ENCODE measurements at places on chromosomes 2 and 18. TPM values are rescaled to one million over a fixed set of nuclear protein-coding genes. Genes with fewer than 3 reads are reported as not detected.

DNA sequence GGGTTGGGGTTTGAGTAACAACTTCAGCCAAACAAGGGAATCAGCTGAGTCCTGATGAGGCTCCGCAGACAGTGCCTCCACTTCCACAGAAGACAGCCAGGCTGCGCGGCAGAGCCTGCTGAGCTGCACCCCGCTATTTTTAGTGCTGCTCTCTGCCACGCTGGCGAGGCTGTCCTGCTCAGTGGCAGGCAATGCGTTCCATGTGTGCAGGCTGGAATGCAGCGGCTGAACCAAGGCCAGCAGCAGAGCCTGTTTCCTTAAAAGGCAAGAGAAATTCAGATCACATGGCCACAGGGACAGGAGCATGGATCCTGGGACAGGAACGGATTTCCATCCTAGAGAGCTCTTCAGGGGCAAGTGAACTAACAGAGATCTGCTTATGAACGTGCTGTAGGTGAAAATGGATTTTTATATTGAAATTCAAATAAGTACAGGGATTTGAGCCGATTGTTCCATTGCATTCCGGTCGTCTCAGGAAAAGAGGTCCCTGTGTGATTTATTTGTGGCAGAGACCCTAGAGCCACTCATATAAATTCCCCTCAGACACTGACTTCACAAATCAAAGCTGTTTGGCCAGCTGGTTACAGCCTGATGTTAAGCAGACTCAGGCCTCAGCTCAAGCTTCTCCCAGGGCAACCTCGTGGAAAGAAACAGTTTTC lies 98.7 kb downstream of the COL6A3 start:
- peak; percentile 69 for DNase-seq

GRCh38 chr2:219433666-219434467 lies 776 bp upstream of the SPEG start:
- DNase-seq, result peak; percentile 95

GRCh38 chr2:198587741-198588140 lies 783.3 kb downstream of the PLCL1 start:
- no peak for DNase-seq

GRCh38 chr2:168538133-168538532 lies 82.1 kb downstream of the CERS6 start:
- DNase-seq, result no peak

DNA sequence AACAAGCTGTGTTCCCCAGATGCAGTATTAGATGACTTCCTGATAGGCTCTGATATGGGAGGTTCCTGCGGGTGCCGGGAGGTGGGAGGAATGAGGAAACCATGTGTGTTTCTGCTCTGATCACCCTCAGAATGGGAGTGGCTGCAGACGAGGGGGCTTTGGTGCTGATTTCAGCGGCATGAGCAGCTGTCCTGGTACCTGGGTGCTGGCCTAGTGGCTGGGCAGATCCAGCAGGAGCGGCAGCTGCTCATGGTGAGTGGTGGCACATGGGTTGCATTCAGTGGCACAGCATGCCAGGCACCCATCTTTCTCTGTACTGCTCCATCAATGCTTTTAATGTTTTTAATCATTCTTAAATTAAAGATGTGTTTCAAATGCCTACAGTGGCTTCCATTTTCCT lies 177.2 kb upstream of the NETO1 start:
- DNase-seq, result no peak

DNA sequence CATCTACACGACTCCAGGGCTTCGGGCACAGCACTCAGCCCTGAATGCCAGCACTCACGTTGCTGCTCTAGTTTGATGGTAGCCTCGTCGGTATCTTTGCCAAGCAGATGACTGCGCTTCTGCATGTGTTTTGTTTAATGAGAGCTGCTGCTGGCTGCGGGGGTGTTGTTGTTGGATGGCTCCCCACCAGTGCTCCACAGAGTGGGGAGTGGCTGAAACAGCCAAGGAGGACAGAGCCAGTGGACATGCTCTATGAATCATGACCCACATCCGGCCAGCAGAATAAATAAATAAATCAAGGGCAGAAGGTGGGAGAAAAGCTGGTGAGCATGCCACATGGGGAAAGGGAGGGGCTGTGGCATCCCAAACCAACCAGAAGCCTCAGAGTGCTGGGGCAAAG lies 131.2 kb upstream of the SOX11 start:
- no peak for DNase-seq

DNA sequence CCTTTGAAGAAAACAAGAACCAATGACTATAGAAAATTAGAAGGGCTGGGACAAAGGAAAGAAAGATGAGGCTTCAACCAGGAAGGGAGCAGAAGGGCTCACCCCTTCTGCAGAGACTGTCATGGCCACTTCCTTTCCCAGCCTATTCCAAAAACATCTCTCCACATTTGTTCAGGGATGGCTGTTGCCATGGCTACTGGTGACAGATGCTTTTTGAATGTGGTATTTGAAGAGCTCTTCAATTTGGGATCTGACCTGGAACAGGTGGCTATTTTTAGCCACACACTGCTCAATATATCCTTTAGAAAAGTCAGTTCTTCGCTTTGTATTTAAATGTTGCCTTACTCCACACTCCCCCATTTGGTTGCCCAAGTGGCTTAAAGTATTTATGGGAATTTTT lies 64.1 kb upstream of the LCLAT1 start:
- no peak for DNase-seq

DNA sequence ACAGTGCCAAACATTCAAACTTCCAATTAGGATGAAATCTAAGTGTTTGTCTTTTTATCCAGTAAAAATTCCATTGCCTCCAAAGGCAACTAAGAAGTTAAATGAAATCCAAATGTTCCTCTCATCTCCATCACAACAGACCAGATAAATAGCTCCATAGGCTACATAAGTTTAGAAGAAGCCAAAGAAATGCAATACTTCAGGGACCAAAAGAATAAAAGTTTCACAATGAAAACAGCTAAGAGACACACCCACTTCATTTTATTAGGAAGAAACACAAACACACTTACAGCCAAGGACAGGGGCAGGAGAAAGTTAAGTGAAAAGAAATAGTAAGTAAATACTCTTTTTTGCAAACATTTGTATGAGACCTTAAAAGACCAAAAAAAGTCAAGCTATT lies 88.5 kb upstream of the CCDC150 start:
- DNase-seq, result no peak

DNA sequence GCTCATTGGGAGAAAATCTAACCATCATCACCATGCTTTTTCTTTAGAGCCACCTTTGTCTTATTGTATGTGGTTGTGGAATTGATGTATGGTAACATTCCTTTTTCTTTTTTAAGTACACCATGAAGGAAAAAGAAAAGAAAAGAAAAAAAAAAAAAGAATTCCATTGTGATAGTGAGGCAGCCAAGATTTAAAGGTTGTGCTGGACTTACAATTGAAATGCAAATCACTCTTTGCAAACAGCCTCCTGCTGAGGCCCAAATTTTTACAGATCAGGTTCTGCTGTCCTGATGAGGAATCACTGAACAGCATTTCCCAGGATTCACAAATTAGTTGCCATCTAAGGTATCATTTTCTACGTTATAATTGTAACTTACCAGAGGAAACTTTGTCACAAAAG lies 1101.0 kb upstream of the FANCL start:
- no peak for DNase-seq

DNA sequence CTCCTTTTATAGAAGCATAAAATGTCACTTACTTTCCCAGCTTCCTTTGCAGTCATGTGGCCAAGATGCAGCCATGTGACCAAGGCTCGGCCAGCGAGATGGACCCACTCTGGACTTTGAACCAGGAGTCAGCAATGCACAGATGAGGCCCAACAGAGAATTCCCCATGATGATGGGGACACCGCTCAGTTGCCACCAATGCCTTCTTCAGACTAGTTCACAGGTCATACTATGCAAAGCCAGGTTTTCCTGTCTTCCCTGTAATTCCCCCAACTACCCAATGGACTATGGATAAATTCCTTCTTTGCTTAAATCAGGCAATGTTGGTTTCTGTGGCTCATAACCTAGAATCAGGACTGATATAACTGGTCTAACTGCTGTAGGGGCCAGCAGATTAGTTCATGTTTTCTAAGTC lies 22.5 kb upstream of the REL start:
- DNase-seq, result no peak

GRCh38 chr18:48862678-48863270 lies 88.0 kb downstream of the SMAD7 start:
- peak; percentile 83 for DNase-seq

DNA sequence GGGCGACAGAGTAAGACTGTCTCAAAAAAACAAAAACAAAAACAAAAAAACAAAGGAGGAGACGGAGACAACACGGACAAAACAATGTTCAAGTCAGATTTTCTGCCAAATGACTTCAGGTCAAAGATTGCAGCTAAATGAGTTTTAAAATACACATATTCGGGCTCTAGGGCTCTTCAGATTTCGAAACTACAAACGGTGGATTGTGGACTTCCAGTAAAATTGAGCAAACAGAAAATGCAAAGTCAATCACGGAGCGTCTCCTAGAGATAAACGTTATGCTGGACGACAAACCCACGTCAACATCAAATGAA lies 558 bp downstream of the MRPS5 start:
- DNase-seq, result peak; percentile 35

DNA sequence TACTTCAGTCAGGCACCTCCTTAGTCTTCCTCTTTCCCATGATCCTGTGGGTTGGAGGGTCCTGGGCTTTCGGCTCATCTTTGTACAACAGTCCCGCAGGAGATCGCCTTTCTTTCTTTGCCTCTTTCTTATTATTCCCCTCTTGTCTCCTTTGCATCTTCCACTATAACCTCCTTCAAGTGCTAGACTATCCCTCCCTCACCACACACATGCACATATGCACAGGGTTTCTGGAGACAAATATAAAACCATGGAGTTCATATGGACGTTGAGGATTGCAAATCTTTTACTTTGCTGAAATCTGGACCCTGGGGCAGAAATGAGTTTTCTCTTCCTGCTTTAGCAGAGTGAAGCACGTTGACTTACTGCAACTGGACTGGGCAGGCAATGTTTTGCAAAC lies 80.3 kb downstream of the TMEM17 start:
- no peak for DNase-seq

- DNase-seq, result no peak
These were observed 167.2 kb downstream of the NUP35 start for GRCh38 chr2:183291436-183291835.

DNA sequence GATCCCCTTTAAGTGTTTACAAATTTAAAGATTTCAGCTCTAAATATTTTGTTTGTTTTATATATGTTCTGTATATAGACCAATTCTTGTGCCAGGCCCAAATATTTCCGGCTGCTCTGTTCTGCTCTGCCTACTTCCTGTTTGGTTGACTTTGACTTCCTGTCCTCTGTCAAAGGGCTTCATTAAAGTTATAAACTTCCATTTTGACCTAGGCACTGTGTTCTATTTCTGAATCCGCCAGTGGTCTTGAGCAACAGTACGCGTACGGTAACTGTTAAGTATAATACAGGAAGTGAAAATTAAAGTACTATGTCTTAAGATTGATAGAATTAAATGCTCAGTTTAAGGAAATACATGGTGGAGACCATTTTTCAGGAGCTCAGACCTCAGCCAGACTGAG lies 13.5 kb upstream of the REL start:
- DNase-seq, result no peak

- DNase-seq, result peak; percentile 60
These were observed 24.2 kb downstream of the NEU4 start for GRCh38 chr2:241833101-241833663.

DNA sequence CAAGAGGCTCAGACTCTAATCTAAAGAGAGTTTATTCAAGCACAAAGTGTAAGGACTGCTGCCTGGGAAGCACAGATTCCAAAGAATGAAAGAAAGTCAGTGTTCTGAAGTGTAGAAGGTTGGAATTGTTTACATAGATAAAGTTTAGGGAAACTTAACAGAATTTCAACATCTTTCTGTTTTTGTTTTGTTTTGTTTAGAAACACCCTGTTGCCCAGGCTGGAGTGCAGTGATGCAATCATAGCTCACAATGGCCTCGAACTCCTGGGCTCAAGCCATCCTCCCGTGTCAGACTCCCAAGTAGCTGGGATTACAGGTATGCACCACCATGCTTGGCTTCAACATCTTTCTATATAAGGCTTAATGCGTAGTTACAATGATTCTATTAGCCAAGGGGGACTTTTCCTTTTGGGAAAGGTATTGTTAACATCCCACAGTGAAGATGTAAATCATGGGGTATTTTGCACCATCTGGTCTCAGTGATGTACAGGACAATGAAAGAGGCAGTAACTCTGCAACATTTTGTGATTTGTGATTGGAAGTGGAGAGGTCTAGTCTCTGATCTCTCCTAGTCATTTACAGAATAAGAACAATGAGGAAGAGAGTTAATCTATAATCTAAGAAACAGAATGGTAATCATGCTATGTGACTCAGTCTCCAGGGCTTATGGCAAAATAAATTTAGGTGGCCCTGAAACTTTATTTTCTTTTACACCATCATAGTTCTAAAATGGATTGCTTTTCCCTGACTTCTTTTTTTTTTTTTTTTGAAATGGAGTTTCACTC lies 45.6 kb upstream of the MSH6 start:
- no peak for DNase-seq

GRCh38 chr2:192190474-192190873 lies 4.3 kb downstream of the TMEFF2 start:
- DNase-seq, result peak; percentile 80

Gene TGFA
- total RNA-seq, result not detected

Gene CHCHD5
- 7.7 TPM for total RNA-seq

Gene ASB3
- 21.4 TPM for total RNA-seq

Gene CCDC74B
- total RNA-seq, result 5.4 TPM

Gene ZNF516
- 16.3 TPM for total RNA-seq
